Cardiac muscle cell (in vitro differentiated cells and primary cell): ENCODE measurements at places on chromosomes 5 and 9. TPM values are rescaled to one million over a fixed set of nuclear protein-coding genes. Genes with fewer than 3 reads are reported as not detected.
A peak's percentile ranks its signal among the peaks of the same experiment; 100 is the strongest.

The P4HA2 gene
- polyA plus RNA-seq: 51.7 and 65.5 TPM in 2 replicates

The INSYN2B gene
- 1.6 and 1.7 TPM in 2 replicates for polyA plus RNA-seq

- no peak overlapping the region for H3K27ac ChIP-seq
- H3K27me3 ChIP-seq: peaks cover 14% of the 10 kb centered on the region
- H3K36me3 ChIP-seq: no peaks in the 10 kb centered on the region
- no peak overlapping the region for H3K4me3 ChIP-seq
- DNase-seq: no peak
Measured at GRCh38 chr9:126504086-126504976, 109.4 kb upstream of the LMX1B start.

GRCh38 chr9:6473151-6473550, 60.2 kb downstream of the UHRF2 start:
- no peak overlapping the region for H3K4me3 ChIP-seq
- H3K27ac ChIP-seq: no peak overlapping the region
- peaks cover 7% of the 10 kb centered on the region for H3K36me3 ChIP-seq
- H3K4me1 ChIP-seq: no peaks in the 10 kb centered on the region

- no peaks in the 10 kb centered on the region for H3K4me1 ChIP-seq
- no peaks in the 10 kb centered on the region for H3K36me3 ChIP-seq
- no peak overlapping the region for H3K27ac ChIP-seq
- H3K27me3 ChIP-seq: no peaks in the 10 kb centered on the region
- H3K4me3 ChIP-seq: no peak overlapping the region
Measured at GRCh38 chr5:62268792-62269191, 37.2 kb upstream of the KIF2A start.

- no peaks in the 10 kb centered on the region for H3K36me3 ChIP-seq
- H3K4me1 ChIP-seq: no peaks in the 10 kb centered on the region
- no peak for DNase-seq
- peaks cover 100% of the 10 kb centered on the region for H3K27me3 ChIP-seq
- H3K4me3 ChIP-seq: no peak overlapping the region
Measured at GRCh38 chr5:93054424-93055163, 526.4 kb downstream of the NR2F1-AS1 start.

GRCh38 chr5:126868338-126869004, 91.5 kb downstream of the LMNB1 start:
- no peaks in the 10 kb centered on the region for H3K4me1 ChIP-seq
- H3K36me3 ChIP-seq: no peaks in the 10 kb centered on the region
- no peaks in the 10 kb centered on the region for H3K27me3 ChIP-seq
- no peak for DNase-seq

- no peak overlapping the region for H3K4me3 ChIP-seq
- no peaks in the 10 kb centered on the region for H3K36me3 ChIP-seq
- H3K4me1 ChIP-seq: peaks cover 25% of the 10 kb centered on the region
- H3K27ac ChIP-seq: no peak overlapping the region
Measured at GRCh38 chr9:134704498-134704897, 62.9 kb downstream of the COL5A1 start.

DNA sequence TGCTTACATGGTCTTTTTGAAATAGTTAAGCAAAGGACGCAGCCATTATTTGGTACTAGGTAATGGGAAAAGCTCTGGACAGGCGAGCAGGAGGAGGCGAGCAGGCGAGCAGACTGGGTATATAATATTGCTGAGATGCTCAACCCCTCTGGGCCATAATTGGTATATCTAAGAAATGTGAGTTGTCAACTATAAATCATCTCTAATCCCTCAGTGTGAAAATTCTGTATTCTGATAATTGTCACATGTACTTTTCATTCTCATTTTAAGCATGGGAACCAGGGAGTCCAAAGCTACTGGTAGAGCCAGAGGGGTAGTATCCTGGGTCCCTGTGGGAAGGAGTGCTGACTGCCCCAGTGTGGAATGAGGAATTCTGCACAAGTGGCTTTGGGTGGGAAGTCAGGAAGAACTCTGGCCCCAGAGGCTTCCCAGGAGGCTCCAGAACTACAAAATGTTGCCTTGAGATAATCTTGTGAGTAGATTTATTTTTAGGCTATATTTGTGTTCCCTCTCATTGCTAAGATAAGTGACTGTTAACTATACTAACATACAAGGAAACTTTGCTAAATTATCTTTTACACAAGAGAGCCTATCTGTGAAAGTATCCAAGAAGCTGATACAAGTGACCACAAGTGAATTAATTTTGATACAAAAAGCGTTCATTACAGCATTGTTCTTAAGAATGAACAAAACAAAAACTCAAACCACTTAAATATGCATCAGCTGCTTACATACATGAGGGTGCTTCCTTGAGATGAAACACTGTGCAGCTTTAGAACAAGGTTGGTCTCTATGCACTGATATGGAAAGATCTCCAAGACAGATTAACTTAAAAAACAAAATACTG, 70.5 kb upstream of the TNFAIP8 start:
- H3K4me1 ChIP-seq: peaks cover 36% of the 10 kb centered on the region
- H3K36me3 ChIP-seq: no peaks in the 10 kb centered on the region
- no peaks in the 10 kb centered on the region for H3K27me3 ChIP-seq
- no peak overlapping the region for H3K4me3 ChIP-seq
- peak overlapping the region; percentile 34 for H3K27ac ChIP-seq
